ENCODE measurements at places on chromosomes 7 and 10.

GRCh38 chr10:74930965-74931364 is 104.6 kb downstream of the KAT6B start:
- DNase-seq, result no peak

DNA sequence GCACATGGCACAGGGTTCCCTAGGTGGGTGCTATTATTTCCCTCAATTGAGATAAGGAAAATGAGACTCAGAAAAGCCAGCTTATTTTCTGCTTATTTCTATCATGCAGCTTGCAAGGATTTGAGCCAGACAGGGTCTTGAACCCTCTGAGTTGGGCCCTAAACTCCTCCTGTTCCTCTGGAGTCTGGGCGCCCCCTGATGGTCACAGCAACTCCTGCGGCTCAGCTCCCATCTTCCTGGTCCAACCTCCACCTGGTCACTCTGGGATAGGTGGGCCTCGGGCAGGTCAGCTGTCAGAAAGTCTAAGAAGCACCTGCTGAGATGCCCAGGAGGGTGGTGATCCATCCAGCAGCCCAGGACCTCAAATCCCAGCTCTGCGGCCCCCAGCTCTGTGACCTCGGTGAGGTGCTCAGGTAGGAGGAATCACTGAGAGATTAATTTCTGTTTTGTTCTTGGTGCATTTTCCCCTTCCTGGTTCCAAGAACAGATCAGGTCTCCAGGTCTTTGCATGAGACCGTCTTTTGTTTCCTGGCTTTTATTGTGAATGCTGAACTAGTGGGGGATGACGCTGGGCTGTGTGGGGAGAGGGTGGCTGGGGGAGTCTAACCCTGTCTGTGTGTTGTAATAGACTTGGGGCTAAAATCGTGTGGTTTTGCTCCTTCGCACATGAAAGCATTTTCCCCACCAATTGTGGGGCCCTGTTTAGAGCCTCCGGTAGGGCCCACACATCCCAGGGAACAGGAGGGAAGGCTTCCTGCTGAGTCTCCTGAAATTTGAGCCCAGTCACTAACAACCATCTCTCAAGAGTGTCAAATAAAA is 32.8 kb downstream of the TMEM130 start:
- DNase-seq, result no peak

GRCh38 chr7:70775570-70776156 is 356.3 kb upstream of the GALNT17 start:
- no peak for DNase-seq

DNA sequence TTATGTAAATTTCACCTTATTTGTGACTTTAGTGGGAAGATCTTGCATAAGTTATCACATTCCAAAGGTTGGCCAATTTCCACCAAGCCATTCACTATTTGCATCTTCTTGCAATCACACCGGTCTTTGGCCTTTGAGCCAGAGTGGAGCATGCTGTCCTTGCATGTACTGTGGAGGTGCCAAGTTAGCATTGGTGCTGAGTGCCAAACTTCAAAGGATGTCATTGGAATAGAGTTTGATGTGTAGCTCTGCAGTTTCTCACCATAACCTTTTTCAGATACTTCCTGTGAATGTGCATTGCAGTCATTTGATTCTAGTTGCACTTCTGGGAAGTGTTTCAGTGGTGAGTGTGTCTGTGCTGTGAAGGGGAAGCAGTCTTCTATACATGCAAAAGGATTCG is 620.6 kb downstream of the SUGCT start:
- DNase-seq, result no peak

- DNase-seq, result no peak
Measured at GRCh38 chr10:50645236-50645635, 21.5 kb upstream of the SGMS1 start.

- DNase-seq, result no peak
Measured at GRCh38 chr7:44539669-44540506, 1.2 kb downstream of the NPC1L1 start.

DNA sequence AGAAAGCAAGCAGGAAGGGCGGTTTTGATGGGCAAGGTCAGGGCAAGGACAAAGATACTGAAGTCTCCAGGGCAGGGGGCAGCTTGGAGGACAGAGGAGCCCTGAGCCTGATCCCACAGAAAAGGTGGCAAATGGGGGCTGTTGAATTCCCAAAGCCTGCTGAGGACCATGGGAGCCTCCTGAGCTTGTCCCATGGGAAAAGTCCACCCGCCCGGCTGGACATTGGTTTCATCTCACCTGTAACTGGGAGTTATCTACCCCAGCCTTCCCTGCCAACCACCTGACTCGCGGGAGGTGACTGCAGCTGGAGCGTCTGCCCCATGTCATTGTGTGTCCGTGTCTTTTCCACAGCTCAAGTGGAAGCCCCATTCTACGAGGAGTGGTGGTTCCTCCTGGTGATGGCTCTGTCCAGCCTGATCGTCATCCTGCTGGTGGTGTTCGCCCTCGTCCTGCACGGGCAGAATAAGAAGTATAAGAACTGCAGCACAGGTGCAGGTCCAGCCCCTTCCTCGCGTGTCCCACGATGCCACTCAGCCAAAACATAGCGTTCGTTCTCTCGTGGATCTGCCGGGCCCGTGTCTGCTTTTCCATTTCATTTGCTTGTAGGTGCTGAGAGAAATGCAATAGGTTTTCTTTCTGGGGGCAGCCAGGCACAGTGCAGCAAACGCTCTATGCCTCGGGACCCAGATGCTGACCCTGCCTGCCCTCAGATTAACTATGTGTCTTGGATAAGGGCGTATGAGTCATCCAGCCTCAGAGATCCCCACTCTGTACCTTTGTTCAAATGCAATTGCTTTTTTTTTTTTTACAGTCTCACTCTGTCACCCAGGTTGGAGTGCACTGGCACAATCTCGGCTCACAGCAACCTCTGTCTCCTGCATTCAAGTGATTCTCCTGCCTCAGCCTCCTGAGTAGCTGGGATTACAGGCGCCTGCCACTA is 444.5 kb upstream of the FOXK1 start:
- no peak for DNase-seq

DNA sequence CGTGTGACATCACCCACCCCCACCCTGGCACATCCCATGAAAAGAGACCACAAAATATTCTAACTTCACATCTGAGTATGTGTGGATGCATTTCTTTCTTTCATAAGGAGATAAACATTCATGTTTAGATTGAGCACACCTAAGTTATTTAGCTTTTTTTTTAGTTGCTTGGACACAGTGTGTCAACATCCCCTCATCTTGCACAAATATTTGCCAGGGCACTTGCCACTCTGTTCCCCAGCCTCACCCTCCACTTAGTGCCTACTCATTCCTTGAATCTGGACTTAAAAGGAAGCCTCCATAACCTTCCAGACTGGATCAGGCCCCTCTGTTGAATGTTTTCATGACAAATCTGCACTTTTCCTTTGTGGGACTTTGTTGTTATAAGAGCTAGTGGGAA is 338.9 kb upstream of the IGFBP3 start:
- no peak for DNase-seq

DNA sequence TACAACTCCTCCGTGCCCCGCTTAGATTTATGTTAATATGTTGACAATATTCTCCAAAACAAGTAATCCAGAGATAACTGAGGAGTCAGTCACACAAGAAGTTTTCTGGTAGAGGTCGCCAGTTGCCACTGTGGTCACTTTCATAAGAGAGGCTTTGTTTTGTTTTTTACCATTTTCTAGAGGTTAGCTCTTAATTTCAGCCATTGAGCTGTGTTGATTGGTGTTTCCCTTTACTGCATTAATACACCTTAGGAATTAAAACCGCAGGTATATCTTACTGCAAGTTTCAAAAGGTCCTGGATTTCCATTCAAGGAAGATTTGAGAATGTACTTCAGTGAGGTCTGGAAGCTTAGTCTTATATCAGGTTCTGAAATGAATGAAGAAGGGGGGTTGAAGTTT is 3.5 kb downstream of the BMI1 start:
- no peak for DNase-seq

DNA sequence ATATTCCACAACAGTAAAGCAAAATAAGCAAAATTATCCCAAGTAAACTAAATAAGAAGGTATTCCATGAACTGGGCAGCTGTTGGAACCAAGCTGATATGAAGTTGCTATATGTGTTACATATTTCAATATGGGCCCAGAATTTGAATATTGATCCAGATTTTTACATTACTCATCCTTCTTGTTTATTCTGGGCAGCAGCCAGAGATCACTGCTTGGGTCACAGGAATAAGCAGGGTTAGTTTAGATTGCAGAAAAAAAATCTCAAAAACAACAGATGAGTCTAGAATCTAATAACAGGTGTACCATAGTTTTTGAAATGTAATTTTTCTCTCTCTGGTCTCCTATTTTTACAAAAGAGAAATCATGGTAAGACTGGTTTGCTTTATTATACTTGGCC is 171.5 kb upstream of the NAMPT start:
- no peak for DNase-seq
